ENCODE measurements at places on chromosomes 11 and 22.

DNA sequence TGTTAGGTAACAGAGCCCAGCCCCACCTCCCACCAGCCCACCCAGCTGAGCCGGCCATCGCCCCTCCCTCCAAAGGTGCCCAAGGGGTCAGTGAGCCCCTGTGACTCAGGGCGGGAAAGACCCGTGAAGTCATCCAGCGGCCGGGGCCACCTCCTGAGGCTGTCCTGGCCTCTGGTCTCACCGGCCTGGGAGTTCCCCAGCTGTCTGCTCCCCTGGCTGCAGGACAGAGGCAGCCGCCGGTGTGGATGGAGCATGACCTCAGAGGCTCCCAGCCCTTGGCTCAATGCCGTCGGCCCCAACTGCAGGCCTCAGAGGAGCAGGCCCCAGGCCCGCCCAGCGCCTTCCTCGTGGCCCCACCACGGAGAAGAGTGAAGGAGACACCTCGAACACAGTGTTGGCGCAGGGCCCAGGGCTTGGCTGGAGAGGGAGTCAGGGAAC is 28.7 kb downstream of the RPL3 start:
- no peak for DNase-seq

DNA sequence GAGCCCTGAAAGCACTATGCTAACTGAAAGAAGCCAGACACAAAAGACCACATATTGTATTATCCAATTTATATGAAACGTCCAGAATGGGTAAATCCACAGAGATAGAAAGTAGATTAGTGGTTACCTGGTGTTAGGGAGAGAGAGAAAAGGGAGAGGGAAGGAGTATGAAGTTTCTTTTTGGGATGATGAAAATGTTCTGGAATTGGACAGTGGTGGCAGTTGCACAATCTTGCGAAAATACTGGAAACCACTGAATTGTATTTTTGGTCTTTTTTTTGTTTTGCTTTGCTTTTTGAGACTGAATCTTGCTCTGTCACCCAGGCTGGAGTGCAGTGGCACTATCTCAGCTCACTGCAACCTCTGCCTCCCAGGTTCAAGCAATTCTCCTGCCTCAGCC is 63.5 kb downstream of the MRTFA start:
- DNase-seq: no peak

DNA sequence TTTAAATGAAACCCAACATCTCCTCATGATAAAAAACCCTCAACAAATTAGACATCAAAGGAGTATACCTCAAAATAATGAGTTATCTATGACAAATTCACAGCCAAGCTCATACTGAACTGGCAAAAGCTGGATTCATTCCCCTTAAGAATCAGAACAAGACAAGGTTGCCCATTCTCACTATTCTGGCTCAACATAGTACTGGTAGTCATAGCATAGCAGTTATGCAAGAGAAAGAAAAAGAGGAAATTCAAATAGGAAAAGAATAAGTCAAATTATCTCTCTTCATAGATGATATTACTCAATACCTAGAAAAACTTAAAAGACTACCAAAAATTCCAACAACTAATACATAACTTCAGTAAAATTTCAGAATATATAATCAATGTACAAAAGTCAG is 29.4 kb upstream of the XKR3 start:
- no peak for DNase-seq

- DNase-seq: peak; percentile 83
Observed at GRCh38 chr11:125451400-125452124, 44.5 kb downstream of the FEZ1 start.

- no peak for DNase-seq
Observed at GRCh38 chr11:67118181-67118766, 789 bp upstream of the KDM2A start.

DNA sequence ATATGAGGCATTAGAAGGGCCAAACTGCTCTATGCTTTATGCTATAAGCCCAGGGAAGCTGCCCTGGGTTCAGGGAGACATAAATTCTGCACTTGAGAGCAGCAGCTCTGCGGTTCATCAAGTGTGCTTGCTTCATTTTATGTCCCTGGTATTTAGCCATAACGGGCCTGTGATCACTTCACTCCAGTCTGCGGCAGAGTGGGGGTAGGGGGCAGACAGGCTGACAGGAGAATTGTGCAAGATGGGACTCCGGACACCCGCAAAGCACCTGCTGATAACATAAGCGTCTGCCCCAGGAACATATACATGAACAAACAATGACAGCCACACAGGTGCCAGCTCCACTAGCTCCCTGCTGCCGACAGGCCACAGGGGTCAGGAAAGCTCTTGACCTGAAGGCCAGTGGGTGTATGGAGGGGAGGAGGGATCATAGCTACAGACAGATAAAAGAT is 56.1 kb downstream of the SMCO4 start:
- no peak for DNase-seq

DNA sequence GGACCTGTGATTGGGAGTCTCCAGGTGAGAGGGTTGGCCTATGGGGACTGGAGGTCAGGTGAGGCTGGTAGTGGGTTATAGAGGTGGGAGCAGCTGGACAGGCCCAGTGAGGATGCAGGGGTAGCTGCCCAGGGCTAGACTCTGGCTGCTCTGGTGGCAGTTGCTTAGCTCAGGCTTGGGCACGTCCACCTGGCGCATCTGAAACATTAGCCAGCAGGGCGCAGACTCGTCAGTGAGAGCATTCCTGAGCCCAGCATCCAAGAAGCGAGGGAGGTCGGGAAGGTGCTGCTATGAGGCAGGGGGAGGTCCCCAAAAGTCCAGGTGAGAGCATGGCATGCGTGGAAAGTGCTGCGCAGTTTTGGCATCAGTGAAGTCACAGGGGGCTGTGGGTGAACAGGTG is 3.5 kb upstream of the GGT1 start:
- DNase-seq: no peak

DNA sequence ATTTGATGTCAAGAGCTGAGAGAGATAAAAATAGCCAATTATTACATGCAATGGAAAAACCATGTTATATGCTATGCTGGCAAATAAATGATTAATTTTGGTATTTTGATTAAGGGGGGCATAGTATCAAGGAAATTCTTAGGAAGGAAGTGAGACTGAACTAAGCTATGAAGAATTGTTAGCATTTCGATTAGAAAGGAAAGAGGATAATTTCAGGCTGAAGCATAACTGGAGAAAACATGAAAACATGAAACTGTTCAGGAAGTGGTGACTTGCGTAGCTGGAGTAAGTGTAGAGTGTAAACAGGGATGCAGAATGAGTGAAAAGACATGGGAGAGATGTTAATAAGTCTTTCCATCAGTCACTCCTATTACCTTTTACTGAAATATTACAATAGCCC is 6.4 kb downstream of the ACRV1 start:
- no peak for DNase-seq

GRCh38 chr11:30666817-30667216 is 80.7 kb upstream of the MPPED2 start:
- no peak for DNase-seq

GRCh38 chr22:18057568-18058209 is 20.1 kb upstream of the PEX26 start:
- DNase-seq: peak; percentile 50

GRCh38 chr11:75195167-75195962 is 44.5 kb downstream of the SLCO2B1 start:
- DNase-seq: no peak

DNA sequence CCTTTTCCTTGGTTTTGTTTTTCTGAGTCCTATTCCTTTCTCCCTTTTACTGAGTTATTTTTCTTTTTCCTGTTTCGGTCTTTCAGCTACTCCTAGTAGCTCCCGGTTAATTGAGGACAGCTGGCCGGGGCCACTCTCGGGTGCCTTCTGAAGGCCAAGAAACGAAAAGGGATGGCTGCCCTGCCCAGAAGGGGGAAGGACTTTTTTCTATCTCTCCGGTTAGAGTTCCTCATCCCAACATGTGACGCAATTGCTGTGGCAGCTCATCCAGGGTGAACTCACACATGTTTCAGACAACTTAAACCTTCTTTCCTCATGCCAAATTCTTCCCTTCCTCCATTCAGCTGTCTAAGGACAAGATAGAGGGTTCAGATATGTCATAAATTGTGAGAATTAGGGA is 83.6 kb downstream of the PIWIL4 start:
- DNase-seq: no peak

DNA sequence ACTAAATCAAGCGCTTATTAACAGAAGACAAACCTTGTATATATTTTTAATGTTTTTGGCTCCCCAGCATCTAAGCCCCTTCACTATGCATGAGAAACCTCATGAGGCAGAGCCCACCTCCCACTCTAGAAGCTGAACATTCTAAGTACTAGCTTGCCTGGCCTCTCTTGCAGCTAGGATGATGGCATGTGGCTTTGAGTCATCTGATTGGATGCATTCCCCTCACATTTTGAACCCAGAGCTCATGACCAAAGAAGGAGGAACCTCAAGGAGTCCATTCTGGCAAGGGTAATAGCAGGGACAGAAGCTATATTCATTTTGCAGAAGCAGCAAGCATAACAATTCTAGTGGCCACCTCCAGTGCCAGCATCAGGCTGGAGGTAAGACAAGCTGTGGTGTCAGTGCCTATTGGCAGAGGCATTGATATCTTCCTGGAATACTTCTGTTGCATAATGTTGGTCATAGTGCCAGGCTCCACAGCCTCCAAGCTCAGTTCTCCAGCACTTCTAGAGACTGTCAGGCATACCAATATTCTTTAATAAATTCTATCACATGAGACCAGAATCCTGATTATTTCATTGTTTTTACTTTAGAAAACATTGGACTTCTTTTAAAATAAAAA is 14.2 kb upstream of the ZC3H12C start:
- no peak for DNase-seq

GRCh38 chr11:73295241-73295995 is 12.7 kb upstream of the ARHGEF17 start:
- no peak for DNase-seq

- DNase-seq: no peak
Observed at GRCh38 chr11:118374729-118375128, 15.3 kb downstream of the UBE4A start.

DNA sequence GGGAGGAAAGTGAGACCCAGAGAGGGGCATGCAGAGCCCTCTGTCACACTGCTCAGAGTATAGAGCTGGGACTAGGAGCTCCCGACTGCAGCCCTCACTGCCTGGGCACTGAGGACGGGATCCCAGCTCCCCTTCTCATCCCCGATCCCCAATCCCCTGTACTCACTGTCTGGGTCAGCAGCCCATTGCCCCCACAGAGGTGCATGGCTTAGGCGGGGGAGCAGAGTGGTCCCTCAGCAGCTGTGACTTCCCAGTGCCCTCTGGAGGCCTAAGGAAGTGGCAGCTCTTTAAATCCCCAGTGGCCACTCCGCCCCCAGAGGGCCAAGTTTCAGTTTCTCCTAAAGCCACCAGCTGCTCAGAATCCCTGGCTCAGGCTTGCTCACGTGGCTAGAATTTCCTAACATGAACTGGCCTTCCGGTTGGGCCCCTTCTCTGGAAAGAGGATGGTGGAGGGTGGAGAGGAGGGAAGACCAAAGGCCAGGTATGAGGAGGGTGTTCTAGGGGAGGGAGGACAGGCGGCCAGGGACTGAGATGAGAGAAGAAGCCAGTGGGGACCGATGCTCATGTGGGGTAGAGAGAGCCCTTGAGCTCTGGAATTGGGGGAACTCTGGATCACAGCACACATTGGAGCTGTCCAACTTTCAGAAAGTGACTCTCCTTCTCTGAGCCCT is at the start of gene BATF2:
BATF2 (minus strand) TSS at position 262 of the 671 bp plus-strand sequence; CDS start at position 205, 57 bp downstream.
- peak; percentile 35 for DNase-seq

DNA sequence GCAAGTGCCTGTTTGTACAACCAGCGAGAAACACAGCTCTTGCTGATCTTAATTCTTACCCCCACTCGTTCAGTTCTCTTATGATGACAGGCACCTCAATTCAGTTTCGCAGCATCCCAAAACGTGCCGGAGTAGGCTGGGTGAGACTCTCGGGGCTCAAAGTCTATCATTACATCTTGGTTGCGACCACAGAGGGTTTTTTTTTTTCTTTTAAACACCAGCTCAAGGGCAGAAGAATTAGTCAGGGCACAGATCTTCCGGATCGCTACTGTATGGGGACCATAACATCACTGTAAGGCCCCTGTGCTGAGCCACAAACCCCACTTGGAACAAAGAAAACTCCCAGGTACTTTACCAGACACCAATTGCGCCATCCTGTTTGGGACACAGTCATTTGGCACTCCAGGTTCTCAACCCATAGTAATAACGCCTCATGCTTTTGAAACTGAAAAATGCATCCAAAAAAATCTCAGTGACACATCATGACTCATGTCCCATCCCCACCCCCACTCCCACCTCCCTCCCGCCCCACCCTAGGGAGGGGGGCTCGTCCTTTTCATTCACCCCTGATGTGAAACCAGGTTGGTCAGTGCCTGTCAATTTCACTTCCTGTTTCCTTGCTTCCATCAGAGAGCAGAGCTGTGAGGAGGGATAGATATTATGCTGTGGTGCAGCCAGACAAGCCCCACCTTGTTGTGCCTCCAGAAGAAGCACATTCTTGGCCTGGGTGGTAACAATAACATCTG is 41.0 kb upstream of the CD5 start:
- no peak for DNase-seq

DNA sequence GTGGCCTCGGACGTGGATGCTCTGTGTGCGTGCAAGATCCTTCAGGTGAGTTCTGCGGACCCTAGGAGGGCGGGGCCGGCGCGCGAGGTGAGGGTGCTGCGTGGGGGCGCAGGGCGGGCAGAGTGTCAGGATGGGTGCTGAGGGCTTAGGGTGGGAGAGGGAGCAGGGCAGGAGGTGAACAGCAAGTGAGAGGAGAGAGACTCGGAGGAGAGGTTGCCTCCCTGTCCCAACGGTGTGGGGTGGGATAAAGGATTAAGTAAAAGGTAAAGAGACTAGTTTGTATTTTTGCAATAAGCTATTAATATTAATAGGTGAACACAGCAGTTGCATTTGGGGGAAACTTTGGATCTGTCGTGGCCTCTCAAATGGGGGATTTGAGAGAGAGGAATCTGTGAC is 451 bp downstream of the CDC45 start:
- DNase-seq: no peak

DNA sequence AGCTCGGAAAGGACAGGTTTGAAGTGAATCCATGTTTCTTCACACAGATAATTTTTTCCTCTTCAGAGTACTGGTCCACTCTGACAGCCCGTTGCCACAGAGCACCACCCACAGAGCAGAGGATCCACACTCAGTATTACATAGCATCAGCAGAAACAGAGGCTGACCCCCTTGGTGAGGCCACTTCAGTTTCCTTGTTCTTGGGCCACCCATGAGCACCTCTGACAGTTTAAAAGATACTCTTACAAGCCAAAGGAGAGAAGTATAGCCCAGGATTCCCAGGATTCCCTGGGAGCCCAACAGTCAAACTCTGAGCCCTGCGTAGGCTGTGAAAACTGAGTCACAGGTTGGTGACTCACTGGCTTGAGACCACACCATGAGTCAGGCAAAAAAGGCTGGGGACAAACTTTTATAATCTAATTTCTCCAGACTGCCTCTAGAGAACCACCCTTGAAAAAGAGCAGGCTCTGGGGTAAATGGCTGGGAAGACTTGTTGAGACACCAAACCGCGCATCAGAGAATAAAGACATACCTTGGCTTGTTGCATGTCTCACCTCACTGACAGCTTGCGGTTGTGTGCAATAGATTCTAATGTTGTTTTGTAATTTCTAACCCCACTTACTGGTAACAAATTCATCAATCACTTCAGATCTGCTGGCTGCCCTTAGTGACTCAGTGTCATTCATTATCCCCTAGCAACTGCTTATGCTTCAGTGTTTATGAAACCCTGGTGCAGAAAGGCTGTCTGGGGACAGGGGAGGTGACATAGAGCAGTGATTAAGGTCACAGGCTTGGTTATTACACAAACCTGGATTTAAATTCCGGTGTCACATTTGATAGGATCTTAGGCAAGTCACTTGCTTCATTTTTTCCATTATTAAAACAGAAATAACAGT is 56.9 kb upstream of the PRSS23 start:
- peak; percentile 53 for DNase-seq

Measured in occipital lobe (tissue), 3 donors.